GM03348 (cell line): ENCODE measurements at places on chromosomes 12 and 14.
A peak's percentile ranks its signal among the peaks of the same experiment; 100 is the strongest.

GRCh38 chr14:81275305-81276072, 54.7 kb upstream of the GTF2A1 start:
- no peak for DNase-seq

GRCh38 chr12:25126746-25127145, 68.2 kb downstream of the DNAI7 start:
- no peak for DNase-seq

DNA sequence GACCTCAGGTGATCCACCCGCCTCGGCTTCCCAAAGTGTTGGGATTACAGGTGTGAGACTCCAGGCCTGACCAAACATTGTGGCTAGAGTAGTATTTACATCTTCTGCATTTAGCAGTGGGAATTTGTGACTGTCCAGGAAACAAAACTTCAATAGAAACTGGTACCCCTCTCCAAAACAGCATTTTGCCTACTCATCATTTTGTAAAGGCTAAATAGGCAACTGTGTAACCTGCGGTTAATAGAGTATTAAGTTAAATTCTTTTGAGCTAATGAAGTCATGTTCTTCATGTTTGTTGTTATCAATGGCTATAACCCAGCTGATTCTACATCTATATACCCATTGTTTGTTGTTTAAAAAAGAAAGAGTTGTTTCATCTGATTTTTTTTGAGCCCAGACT, 8.1 kb downstream of the CMAS start:
- no peak for DNase-seq

DNA sequence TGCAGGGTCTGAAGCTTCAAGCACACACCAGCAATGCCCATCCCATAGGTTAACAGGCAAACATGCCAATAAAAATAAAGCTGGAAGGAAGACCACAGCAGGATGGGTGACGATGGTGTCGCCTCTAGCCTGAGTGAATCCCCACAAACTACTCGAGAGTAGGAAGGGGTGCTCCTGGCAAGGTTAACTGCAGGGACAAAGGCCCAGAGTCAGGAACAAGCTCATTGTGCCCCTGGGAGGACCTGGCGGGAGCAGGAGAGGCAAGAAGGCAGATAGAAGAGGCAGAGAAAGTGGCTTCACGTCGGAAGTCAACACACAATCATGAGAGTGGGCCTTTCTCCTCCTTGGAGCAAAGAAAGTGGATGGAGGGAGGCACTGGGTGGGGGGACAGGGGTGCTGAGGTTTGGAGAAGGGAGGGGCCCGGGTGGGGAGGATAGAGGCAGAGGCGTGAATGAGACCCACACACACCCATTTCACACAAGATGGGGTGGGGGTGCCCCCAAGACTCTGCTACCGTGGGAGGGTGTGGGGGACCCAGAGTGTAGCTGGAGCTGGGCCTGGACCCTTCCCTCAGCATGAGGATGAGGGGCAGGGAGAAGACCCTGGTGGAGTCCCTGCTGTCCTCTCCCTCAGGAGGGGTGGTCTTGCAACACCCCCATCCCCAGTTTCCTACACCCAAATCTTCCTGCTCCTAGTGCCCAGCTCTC, 43.1 kb downstream of the DIO3 start:
- DNase-seq, result peak; percentile 6

GRCh38 chr14:36363704-36364103, 43.3 kb upstream of the MBIP start:
- peak; percentile 10 for DNase-seq

DNA sequence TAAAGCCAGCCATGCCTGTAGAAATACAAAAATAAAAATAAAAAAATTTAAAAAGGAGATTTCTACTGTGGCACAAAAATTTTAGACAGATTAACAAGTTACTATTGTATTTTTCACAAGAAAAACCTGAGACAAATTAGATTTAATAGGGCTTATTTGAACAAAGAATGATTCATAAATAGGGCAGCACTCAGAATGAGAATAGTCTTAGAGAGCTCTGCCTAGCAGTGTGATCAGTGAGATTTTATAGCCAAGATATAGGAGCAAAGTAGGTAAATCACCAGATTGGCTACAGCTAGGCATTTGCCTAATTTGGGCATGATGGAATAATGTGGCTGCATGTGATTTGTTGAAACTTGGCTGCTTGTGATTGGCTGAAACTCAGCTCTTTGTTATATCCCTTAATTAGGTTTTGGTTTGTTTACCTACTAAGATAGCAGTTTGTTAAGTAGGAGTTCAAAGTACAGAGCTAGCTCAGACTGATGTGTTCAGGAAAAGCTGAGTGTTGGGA, 279.7 kb upstream of the TMTC1 start:
- no peak for DNase-seq

- DNase-seq, result no peak
Observed at GRCh38 chr14:102867826-102868580, 54.5 kb upstream of the AMN start.

- peak; percentile 76 for DNase-seq
Observed at GRCh38 chr12:105083551-105084105, 630 bp downstream of the ALDH1L2 start.

DNA sequence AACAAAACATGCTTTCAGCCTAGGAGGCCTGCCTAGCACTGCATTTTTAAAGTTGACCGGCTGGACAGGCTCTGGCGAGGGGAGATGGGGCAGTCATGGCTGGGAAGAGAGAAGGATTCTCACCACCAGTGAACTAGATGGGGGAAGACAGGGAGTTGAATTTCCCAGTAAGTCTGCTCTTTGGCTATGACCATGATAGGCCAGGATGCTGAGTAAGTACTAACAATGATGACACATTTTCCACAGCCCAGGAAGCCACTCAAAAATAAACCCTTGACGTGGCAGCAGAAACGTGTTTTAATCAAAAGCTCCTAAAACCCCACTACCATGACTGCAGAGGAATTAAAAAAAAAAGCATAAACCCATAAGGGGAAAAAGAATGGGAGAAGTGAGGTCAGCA, 19.0 kb downstream of the KCTD10 start:
- peak; percentile 66 for DNase-seq

DNA sequence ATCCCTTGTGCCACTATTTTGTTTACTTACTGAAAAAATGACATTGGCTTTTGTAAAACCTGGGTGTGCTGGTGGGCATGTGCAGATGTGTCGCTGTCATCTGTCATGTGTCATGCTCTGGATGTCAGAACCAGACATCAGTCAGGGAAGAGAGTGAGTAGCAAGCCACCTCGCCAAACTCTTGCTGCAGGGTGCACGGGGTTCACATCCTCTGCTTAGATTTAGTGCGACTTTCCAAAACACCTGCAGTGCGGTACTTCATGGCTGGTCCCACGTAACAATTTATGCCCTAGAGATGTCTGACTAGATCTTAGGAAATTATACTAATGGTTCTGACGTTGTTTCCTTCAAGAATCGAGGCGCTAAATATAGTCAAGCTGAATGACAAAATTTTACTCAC, 106.7 kb downstream of the CRADD start:
- DNase-seq, result no peak

GRCh38 chr12:71195338-71195896, 37.6 kb upstream of the TSPAN8 start:
- no peak for DNase-seq

DNA sequence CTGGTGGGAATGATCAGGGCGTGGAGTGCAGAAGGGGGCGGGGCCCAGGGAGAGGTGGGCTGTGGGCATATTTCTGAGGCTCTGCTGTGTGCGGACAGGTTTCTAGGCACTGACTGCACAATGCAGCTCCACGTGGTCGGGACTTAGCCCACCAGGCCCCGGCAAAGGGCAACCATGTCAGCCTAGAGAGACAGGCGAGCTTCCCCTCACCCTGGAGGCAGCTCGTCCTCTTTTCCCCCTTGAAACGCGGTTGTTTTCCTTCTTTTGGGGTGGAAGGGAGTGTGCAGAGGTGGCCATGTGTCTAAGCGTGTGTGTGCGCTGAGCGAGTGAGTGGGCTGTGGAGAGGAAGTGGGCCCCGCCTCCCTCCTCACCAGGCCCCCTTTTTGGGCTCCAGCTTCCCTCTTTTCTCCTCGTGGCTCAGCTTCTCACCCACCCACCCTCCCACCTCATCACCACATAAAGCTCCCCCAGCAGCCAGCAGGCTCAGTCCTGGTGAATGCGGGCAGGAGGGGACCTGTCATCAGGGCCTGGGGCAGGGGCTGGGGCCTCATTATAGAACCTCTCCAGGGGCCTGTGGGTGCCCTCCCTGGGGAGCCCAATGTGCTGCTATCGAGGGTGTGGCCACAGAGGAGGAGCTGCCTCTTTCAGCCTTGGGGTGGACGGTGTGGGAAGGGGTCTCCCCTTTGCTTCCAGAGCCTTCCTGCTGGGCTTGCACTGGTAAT, 22.0 kb downstream of the LRTM2 start:
- DNase-seq, result no peak

DNA sequence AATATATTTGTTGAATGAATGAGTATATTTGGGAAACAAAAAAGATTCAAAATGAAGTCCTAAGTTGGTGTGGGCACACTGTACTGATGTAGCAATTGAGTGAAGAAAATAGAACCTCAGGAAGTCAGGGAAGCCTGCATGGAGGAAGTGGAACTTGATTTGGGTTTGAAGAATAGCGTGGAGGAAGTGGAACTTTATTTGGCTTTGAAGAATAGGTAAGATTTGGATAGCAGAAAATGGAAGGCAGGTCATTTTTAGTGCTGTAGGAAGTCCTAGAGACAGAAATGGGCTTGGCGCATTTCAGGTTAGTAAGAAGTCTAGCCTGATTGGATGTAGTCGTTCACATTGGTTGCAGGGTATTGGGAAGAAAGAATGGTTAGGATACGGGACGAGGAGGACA, 5.4 kb downstream of the C12orf75 start:
- DNase-seq, result no peak

DNA sequence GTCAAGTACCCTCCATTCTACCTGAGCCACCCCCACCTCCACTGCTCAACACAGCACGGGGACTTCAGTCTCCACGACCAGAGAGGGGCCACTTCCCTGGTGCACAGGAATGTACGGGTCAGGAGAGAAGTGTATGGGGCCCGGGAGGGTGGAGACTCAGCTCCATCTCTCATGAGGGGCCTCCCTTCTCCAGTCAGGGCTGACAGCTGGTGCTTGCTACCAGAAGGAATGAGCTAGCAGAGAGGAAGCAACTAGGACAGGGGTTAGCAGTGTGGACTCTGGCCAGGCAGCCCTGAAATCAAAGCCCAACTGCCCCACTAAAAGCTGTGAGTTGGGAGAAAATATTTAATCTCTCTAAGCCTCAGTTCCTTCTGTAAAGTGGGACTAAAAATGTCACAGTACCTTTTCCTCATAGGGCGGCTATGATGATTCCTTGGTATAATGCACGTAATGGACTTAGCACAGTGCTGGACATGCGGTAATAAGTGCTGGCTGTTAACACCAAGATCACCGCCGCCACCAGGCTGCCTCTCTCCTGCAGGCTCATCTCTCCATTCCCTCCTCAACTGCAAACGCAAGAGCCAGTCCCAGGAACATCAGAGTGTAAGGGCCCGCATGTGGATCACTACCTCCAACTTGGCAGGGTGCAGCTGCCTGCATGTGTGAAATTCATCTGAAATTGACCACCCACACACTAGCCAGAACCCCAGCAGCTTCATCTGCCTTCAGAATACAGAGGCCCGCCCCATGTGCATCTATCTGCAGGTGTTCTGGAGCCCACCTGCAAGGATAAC, 14.6 kb downstream of the ACTN1 start:
- no peak for DNase-seq

DNA sequence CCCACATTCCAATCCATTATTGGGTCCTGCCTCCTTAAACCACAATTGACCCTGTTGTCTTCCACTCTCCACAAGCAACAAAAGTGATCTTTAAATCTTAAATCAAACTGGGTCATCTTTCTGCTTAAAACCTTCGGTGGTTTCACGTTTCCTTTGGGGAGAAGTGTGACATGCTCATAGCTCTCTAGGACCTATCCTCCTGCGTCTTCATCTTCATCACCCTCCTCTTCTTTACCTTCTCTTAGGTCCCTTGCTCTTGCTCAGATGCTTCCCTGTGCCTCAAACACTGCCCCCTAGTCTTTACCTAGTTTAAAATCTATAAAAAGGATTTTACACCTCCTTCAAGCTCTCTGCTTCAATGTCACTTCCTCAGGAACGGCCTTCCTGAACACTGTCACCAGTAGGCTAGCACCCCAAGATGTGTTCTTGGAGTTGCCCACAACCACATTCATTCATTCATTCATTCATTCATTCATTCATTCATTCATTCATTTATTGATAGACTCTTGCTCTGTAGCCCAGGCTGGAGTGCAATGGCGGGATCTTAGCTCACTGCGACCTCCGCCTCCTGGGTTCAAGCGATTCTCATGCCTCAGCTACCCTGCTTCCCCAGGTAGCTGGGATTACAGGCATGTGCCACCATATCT, 46.8 kb downstream of the GALNT4 start:
- DNase-seq, result no peak

- peak; percentile 9 for DNase-seq
Observed at GRCh38 chr12:67068204-67068731, 200.9 kb upstream of the CAND1 start.

- DNase-seq, result no peak
Observed at GRCh38 chr12:94416613-94417012, 43.1 kb downstream of the CEP83 start.

DNA sequence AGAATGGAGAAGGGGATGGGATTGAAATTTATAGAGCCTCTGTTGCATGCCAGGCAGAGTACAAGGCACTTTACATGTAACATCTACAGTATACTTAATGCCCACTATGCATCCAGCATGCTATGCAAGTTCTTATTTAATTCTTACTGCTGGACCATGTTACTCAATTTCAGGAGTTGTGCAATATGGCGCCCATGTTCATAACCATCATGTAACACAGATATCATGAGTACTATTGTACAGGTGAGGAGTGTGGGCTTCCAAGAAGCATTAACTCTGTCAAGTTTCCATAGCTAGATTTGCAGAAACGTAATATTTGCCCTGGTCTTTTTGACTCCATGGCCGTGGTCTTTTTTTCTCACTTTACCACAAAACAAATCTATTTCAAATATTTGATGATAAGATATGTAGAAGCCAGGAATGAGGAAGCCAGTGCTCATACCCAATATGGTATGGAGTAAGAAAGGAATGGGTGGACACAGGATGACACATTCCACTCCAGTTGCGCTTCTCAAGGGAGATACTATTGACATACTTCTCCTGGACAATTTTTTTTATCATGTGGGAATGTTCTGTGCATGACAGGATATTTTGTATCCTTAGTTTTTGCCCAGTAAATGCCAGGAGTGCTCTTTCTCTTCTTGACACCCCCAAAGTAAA, 191.8 kb downstream of the C12orf75 start:
- DNase-seq, result peak; percentile 77

GRCh38 chr14:52314595-52315354, 663 bp downstream of the PTGER2 start:
- DNase-seq, result peak; percentile 40

GRCh38 chr12:41968599-41968998, 176.1 kb downstream of the GXYLT1 start:
- no peak for DNase-seq

- no peak for DNase-seq
Observed at GRCh38 chr14:22318951-22319350, 270.1 kb downstream of the DAD1 start.

GRCh38 chr12:12901158-12901791, 9.9 kb downstream of the GPRC5A start:
- DNase-seq, result peak; percentile 80

DNA sequence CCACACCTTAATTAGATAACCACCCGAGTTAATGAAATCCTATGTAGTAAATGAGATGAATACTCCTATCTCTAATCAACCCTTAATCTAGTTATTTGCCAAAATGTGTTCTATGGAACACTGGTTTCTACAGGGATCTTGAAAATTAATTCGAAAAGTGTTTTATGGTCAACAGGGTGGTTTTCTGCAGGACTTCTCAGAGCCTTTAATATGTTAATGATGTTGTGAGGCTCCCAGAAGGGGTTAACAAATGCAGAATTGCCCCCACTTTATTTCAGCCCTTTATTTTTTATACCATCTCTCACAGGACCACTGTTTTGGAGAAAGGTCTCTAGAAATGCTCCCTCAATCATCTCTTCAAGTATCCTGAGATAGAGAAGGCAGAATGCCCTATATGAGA, 153.1 kb upstream of the RPH3A start:
- no peak for DNase-seq
